ENCODE measurements at places on chromosomes 13 and 19.

DNA sequence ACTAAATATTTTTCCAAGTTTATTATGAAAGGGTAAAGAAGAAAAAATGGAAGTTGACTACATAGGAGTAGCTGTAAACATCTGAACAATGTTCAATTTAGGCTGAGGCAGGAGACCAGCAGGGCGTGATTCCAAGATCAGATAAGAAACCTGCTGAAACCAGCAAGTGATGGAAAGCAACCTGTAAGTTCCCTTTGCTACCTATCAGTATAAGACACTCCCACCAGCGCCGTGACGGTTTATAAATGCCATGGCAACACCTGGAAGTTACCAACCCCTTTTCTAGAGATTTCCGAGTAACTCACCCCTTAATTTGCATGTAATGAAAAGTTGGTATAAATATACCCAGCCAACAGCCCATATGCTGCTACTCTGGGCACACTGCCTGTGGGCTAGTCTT lies 1.1 kb upstream of the ZNF45 start:
- no peak for DNase-seq

DNA sequence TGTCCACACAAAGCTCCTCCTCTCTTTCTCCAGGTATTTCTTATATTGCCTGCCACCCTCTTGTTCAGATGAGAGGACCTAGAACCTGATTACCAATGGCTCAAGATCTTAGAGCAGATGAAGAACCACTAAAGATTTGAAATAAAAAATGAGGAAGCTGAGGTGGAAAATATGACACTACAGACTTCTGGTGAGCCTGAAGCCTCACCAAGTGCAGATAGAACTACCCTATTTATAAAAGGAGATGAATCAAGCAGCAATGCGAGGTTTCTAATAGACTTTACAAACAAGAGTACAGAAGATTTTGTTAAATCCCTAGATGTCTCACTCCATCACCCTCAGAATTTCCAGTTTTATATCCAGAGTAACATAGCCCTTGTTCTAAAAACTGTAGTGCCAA lies 345.8 kb downstream of the TBC1D4 start:
- DNase-seq: no peak

DNA sequence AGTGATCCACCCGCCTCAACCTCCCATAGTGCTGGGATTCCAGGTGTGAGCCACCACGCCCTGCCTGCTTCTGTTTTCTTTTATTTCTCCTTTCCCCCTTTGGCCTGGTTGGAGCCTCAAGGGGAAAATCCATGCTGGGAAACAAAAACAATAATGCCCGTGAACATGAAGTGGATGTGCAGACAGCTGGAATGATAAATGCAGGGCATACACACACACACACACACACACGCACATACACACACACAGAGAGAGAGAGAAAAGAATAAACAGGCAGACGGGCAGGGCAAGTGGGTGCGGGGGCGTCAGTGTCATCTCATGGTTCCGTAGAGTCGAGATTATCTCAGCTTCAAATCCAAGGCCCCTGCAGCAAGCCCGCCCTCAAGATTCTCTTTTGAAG lies 4.4 kb upstream of the PLEKHF1 start:
- no peak for DNase-seq

GRCh38 chr19:1851654-1852580 lies 3.6 kb upstream of the REXO1 start:
- DNase-seq: no peak

DNA sequence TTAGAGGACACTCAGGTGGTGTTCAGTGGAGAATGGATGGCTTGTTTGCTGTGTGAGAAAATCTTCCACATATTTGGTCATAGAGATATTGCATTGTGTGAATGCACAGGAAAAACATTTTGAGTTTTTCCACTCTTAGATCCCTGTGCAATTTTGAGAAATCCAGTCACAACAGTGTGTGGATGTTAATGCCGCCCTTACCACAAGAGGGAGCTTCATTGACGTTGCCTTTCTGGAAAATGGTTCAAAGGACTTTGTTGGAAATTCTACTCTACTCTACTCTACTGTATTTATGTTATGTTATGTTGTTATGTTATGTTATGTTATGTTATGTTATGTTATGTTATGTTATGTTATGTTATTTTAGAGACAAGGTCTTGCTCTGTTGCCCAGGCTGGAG lies 13.4 kb downstream of the ZNF20 start:
- DNase-seq: no peak

- no peak for DNase-seq
Measured at GRCh38 chr19:43720936-43721335, 5.1 kb downstream of the IRGC start.

DNA sequence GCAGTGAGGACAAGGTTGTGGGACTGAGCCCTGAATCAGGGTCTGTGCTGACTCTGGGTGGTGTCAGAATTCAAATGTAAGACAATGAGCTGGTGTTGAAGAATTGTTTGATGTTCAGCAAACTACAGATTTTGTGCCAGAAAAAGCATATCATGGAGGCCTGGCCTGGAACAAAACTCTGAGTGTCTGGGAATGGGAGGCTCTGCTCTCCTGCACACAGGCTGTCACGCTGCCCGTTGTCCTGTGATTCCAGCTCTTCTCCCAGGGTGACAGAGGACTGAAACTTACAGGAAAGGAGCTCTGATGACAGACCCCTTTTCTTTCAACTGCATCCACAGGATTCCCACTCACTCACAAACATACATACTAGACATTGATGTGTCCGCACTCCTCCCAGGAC lies 120.1 kb downstream of the ZNF486 start:
- no peak for DNase-seq

GRCh38 chr13:32255724-32256109 lies 59.4 kb downstream of the ZAR1L start:
- peak; percentile 32 for DNase-seq

DNA sequence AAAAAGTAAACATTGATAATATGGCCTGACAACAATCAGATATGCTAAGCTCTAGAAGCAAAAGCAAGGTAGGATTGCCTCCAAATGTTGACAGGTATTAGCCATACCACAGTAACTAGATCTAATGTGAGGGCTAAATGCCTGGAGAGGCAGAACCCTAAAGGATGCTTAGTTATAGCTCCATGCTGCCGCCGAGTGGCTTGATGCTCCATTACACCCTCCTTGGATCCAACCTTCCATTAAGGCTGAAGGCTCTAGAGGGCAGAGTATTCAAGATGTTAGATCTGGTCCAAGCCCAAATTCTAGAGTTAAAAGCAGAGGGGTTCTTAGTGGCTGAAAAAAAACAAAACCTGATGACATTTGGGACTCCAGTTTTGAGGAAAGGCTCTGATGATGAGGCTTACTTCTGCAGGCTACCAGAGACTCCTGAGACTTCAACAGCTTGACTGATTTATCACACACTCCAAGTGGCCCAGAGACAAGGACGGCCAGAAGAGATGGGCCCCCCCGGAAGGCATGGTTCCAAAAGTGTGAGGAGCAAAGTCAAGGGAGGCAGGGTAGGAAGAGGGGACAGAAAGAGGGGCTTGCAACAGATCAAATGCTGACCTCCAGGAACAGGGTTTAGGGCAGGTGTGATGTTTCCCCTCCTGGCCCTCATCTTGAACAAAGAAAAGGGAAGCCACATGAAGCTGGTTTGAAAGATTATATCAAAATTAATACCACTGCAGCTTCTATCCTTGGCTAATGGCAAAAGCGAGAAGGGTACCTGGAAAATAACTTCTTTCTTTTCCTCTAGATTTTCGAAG lies 21.9 kb upstream of the CPB2 start:
- DNase-seq: peak; percentile 46

DNA sequence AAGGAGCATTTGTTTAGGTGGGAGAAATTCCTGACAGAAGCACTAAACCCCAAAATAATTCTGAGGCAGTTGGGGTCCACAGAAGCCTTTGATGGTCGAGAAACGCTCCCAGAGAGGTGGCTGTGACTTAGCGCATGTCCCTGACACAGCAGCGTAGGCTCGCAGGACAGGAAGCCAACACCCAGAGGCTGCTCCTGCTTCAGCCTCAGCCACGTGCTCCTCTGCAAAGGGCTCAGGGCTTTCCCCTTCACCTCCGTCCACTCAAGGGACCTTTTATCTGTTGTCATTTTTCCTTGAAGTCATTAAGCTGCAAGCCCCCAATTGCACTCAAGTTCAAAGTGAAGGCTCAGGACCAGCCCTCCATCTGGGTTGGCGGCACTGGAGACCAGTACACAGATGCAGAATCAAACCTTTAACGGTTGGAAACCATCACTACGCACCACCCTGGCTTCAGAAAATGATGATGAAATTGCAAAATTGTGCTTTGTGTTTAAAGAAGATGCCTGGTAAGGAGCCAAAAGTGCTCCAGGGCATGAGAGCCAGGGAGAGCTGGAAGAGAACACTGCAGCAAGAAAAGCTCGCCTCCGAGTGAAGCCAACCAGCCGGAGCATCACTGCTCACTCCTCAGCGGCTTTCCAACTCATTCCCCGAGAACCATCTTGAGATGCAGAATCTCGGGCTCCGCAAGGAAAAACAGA lies 219.6 kb downstream of the RAP2A start:
- no peak for DNase-seq

GRCh38 chr13:52711286-52711685 lies 28.3 kb downstream of the CNMD start:
- DNase-seq: no peak

- no peak for DNase-seq
Measured at GRCh38 chr13:101917475-101917810, 465.0 kb downstream of the ITGBL1 start.

DNA sequence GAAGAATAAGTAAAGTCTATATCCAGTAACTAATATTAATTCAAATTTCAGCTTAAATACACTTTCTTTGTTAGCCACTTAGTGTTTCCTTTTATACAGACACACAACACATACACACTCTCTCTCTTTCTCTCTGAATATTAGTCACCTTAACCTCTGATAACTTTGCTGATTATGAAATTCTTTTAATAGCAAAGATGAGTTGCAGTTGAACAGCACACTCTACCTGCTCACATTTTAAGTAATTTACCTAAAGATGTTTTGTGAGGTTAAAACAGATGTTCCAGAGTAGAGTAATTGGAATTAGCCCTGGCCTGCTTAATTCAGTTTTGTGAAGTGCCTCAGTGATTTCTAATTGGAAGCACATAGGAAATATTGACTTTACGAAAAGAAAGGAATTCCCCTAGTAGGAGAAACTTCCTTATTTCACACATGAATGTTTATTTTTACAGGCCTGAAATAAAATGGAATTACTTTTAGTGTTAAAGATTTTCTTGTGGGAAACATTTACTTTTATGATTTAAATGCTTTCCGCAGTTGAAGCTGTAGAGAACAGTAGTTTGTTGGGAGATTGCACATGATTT lies 184.3 kb downstream of the MYO16 start:
- DNase-seq: no peak

DNA sequence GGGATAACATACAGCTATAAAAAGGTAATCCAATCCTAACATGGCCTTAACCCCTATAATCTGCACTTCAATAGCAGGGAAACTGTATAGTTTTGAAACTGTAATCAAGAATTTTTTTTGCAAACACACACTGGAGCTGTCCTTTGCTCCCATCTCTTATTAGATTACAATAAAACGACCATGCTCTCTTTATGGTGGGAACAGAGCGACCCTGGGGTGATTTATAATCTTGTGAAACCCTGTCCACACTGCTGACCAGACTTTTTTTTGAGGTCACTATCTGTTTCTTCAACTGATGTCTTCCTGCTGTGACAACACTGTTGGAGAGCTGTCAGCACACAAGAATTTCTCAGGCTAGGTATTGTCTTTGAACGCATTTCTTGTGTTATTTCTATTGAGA lies 35.3 kb downstream of the DACH1 start:
- DNase-seq: no peak

GRCh38 chr19:55644842-55645511 lies 1.5 kb downstream of the ZNF581 start:
- DNase-seq: no peak

DNA sequence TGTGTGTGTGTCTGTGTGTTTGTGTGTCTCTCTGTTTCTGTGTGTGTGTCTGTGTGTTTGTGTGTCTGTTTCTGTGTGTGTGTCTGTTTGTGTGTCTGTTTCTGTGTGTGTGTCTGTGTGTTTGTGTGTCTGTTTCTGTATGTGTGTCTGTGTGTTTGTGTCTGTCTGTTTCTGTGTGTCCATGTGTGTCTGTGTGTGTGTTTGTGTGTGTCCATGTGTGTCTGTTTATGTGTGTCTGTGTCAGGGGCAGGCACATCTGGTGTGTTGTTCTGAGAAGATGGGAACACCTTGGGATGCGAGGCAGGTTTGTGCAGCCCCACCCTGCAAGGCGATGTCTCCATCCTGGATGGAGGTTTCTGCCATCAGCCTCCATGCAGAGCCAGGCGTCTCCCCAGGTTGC lies 275.8 kb upstream of the SOX1 start:
- no peak for DNase-seq

- no peak for DNase-seq
Measured at GRCh38 chr13:23754997-23755396, 134.2 kb downstream of the MIPEP start.

- no peak for DNase-seq
Measured at GRCh38 chr13:29767006-29767405, 83.4 kb downstream of the UBL3 start.

- no peak for DNase-seq
Measured at GRCh38 chr13:34019870-34020269, 201.9 kb downstream of the RFC3 start.

DNA sequence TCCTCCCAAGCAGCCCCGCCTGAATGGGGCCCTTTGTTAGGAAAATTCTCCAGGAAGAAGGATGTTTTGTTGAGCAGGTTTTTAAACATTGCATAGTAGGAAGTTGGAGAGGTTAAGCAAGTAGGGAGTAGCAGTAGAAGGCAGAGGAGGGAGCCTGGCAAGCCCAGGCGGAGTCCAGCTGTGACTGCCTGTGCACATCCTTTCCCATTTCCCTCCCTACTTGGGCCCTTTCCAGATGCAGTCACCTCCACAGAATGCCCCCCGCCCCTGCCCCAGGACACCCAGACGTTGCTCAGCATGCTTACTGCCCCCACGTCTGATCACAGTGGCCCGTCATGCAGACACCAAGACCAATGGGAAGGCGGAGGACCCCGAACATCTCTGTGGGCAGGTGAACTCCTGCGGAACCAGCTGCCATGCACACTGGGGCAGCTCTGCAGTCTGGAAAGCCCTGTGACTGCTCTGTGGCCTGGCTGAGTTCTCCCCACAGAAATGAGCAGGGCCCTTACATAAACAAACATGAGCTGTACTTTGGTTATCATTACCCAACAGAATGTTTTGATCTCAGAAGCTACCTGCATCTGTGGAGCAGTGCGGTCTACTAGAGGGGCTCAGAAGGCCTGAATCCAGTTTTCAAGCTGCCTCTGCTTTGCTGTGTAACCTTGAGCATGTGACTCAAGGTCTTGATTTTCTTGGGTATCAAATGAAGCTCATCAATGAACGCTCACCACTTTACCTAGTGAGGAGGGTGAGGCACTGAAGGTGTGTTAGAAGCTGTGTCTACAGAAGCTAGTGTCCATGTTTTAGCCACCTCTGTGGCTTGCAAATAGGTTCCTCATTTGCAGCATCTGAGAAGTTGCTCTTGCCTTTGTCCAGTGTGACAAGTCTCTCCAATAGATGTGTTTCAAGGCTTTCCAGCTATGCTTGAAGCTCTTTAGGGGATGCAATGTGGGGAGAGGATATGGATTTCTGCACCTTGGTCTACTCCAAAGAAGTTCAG lies 84.2 kb downstream of the TNFRSF19 start:
- DNase-seq: no peak

DNA sequence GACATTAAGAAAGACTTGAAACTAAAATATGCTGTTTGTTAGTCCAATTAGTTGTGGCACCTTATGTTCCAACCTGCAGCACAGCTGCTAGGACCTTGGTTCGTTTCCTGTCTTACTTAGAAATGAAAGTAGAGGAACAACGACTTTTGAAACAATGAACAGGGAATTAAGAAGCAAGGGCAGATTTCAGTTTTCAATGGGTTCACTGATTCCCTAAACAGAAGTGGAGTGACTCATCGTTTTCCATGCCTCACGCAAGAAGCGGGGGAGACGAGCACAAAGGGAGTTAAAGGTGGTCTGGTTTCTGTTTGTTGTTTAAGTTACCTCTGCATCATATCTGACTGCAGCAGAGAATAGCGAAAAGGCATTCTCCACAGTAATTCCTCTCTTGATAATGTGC lies 44.8 kb downstream of the PHF11 start:
- DNase-seq: peak; percentile 19

Measured in pulmonary artery endothelial cell (primary cell).